CD4-positive, alpha-beta memory T cell (primary cell): ENCODE measurements at places on chromosomes 1 and 21.

GRCh38 chr1:221712776-221713431 is 29.0 kb downstream of the DUSP10 start:
- DNase-seq: peak; percentile 89

GRCh38 chr1:22201023-22201422 is 58.1 kb upstream of the WNT4 start:
- DNase-seq: no peak

- no peak for DNase-seq
Observed at GRCh38 chr1:81554108-81554507, 246.6 kb upstream of the ADGRL2 start.

GRCh38 chr1:24707687-24708086 is 37.6 kb upstream of the CLIC4 start:
- DNase-seq: no peak

DNA sequence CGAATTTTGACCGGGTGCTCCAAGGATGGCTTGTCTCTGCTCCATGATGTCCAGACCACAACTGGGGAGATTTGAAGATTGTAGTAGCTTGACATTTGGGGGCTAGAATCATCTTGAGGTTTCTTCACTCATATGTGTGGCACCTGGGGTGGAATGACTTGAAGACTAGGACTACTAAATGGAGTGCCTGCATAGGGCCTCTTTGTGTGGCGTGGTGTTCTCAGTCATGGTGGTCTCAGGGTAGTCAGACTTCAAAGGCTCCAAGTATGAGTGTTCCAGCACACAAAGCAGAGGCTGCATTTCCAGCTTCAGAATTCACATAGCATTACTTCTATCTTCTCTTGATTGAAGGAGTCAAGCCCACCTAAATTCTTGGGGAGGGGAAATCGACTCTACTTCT is 16.8 kb downstream of the ATF6 start:
- no peak for DNase-seq

GRCh38 chr21:35643176-35643575 is 417.1 kb downstream of the SETD4 start:
- no peak for DNase-seq

DNA sequence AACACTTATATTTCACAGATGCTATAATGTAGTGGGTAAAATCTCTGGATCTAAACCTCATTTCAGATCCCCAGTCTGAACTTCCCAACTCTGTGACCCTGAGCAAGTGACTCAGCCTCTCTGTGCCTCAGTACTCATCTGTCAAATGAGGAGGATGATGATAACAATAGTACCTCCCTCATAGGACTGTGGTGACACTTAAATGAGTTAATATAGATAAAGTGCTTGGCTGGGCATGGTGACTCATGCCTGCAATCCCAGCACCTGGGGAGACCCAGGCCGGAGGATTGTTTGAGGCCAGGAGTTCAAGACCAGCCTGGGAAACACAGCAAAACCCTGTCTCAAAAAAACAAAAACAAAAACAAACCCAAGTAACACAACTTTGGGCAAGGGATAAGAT is 4.7 kb upstream of the ECE1 start:
- DNase-seq: no peak

DNA sequence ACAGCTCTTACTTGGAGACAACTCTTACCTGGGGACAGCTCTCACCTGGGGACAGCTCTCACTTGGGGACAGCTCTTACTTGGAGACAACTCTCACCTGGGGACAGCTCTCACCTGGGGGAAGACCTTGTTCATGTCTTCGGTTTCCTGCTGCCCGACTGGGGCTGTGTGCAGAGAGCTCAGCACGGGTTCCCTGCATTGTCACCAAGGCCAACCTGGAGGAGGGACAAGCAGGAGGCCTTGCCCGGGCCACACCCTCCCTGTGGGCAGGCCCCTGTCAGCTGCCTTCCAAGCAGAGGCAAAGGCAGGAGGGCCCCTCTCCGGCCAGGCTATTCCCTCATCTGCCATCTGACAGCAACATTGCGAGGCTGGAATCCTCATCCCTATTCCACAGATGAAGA is at the start of gene LDLRAD1:
TSS of gene LDLRAD1 (minus strand) at position 208 of the 400 bp plus-strand sequence. CDS start at position 134, 74 bp downstream.
- no peak for DNase-seq

GRCh38 chr1:36884801-36885200 is 149.5 kb downstream of the GRIK3 start:
- no peak for DNase-seq

- no peak for DNase-seq
Observed at GRCh38 chr1:61271412-61271789, 189.0 kb downstream of the NFIA start.

DNA sequence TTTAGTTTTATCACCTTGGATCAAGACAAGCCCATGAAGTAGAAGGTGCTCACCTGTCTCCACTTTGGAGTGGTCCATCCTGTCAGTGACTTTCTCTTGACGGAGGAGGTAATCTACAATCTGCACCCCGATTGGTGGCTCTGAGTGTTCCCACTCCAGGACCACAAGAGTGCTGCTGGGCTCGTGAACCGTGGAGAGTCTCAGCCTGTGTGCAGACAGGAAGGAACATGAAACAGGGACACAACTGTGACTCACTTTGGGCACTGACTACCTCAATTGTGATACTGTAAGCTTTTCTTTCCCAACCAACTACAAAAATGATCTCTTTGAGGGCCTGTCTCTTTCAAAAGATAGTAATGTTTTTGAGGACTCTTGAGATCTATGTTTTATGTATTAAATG is 280.2 kb downstream of the ASTN1 start:
- DNase-seq: no peak

DNA sequence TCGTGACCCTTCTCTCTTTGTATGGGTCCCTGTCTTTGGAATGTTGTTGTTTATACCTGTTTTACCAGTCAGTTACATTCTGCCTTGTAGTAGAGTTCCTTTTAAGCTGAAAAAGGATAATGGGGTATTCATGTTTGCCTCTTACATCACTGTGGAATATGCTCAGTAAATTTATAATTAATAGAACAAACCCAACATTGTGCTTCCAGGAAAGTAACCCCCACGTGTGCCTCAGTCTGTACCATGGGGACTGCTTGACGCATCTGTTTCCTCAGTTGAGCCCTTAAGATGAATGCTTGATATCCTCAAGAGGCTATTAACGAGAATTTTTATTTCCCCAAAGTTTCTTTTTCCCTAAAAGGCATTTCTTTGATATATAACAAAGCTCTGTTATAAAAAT is 73.4 kb downstream of the ST6GALNAC3 start:
- DNase-seq: no peak

DNA sequence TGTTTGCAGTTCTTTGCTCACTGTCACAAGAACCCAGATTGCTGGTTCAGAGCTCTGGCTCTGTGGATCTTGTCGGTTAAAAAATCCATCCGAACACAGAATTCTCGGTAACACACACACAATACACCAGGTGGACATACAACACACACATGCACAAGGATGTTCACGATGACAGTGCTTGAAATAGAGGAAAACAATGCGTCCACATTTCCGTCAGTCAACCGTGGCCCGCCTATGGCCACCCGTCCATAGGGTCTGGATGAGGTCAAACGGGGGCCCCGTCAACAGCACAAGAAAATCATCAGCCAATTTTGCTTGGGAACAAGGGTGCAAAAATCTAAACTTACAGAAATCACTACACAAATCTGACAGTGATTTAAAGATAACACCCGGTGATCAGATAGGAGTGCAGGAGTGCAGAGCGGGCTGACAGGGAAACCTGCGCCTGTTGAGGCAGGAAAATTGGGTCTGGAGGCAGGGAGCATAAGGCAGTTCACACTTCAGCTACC is 50.4 kb upstream of the SLC19A1 start:
- DNase-seq: no peak

DNA sequence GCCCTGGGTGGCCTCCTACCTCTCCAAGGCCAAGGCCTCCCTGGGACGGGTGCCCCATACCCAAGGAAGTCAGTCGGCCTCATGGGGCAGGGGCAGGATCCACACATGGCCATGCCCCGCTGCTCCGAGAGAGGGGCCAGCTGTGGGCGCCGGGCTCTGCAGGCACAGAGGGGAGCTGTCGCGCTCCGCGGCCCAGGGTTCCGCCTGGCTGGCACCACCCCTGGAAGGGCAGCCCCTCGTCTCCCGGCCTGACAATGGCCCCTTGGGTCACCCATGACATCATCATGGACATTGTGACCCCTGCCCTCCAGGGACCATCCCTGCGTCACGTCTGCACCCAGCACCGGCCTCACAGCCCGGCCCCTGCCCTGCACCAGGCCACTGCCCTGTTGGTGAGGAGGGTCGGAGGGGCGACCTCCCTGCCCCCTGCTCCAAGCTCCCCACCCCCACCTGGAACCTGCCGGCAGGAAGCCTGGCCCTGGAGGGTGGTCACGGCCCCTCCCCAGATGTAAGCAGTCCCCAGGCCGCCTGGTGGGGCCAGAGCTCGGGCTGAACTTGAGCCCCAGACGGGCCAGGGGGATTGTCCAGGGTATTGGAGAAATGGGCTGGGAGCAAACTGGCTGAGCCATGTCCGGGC is 5.8 kb downstream of the TTLL10 start:
- no peak for DNase-seq

GRCh38 chr21:38773099-38774061 is 32.3 kb upstream of the ETS2 start:
- no peak for DNase-seq

GRCh38 chr1:161287482-161288054 is 22.2 kb downstream of the MPZ start:
- DNase-seq: no peak

DNA sequence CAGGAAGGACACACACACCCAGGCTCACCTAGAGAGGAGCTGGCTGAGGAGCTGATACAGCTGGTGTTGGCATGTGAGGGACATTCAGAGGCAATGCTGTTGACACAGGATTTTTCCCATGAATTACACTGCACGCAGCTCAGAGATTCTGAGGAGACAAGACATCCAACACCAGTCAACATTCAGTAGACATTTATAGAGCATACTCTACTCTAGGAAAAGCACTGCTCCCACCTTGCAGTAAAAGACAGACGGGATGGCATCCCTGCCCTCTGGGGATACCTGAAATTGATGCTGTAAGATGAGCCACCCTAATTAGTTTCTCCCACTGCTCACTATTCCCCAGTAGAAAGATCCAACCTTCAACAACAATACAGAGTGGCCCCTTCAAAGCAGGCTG is 5.1 kb downstream of the LYPD8 start:
- no peak for DNase-seq

DNA sequence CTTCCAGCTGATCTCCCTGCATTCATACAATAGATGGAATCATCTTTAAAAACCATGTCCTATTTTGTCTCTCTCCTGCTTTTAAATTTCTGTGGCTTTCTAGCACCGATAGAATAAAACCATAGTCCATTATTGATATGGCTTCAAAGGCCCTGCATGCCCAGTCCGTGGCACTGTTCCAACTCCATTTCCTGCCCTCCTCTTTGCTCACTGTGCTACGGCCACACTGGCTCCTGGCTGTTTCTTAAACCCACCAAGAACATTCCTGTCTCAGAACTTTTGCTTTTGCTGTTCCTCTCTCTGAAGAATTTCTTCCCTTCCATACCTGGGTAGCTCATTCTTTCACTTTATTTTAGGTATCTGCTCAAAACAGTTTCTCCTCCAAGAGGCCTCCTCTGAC is 7.2 kb downstream of the SLAMF1 start:
- no peak for DNase-seq

GRCh38 chr1:165080253-165080896 is 276.1 kb downstream of the LMX1A start:
- no peak for DNase-seq

DNA sequence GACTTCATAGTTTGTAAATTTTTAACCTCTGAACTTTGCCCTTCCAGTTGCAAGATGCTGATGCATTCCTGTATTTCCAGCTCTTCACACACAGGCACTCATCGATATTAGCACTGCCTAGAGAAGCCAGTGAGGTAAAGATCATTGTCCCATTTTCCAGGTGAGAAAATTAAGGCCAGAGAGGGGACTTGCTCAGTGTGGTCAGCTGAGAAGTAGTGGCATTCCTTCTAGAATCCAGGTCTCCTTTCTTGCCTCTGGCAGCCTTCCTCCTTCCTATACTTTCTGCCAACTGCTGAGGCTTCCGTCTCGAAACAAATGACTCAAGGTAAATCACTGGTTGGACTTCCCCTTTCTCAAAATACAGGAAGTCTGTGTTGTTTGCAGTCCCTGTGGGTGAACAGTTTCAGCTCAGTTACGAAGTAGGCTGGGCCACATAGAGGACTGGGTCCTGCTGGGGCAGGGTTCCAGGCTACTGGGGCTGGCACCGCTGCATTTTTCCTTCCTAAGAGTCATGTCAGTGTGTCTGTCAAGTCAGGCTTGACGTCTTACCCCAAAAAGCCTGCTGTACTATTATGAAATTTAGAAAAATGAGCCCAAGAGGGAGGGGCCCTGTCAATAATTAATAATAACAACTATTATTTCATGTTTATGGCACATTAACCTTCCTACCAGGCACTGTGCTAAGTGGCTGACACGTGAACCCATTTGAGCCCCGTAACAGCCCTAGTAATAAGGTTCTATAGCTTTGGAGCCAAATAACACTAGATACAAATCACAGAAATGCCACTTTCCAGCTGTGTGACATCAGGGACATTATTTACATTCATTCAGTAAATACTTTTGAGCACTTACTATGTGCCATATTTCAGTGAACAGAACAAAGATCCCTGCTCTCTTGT is 16.6 kb upstream of the RNF19B start:
- peak; percentile 69 for DNase-seq

DNA sequence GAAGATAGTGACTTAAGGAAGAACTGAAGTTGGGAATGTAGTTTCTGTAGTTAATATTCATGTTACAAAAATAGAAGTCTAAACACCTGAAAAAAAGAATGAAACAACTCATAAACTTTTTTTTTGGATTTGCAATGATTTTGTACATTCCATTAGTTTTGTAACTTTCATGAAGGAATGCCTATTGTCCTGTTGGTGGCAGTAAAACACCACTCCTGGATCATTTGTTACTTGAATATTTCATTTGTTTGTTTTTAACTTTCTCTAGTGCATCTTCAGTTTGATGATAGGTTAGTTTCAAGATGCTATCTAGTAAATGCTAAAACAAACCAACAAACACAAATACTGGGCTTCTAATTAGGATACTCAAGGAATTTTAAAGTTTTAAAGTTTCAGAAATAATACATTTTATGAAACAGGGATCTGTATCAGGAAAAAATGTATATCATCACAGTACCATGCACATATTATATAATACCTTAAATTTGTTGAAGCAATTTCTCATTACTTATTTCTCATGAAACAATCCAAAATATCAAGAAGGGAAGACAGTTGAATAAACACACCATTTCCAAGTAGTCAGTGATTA is 229.7 kb upstream of the CACYBP start:
- peak; percentile 55 for DNase-seq

GRCh38 chr1:56469640-56470371 is 109.6 kb downstream of the PLPP3 start:
- DNase-seq: no peak

DNA sequence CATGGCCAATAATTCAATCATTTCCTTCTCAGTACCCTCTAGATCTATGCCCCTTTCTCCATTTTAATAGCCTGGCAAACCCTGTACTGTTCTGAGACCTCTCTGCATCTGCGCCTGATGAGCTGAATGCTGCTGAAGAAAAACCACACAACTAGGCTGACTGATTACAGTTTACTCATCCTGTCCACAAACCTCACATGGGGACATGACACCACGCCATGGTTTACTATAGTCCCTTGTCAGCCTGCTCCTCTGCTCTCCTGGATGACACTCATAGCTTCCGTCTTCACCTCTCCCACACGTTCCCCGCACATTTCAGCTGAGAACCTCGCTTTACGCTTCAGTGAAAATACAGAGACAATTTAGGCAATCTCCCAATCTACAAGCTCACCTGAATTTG is 59.7 kb downstream of the DESI2 start:
- DNase-seq: no peak

- no peak for DNase-seq
Observed at GRCh38 chr1:243968413-243968812, 82.7 kb upstream of the ZBTB18 start.
